ENCODE measurements at places on chromosomes 5 and 9.

DNA sequence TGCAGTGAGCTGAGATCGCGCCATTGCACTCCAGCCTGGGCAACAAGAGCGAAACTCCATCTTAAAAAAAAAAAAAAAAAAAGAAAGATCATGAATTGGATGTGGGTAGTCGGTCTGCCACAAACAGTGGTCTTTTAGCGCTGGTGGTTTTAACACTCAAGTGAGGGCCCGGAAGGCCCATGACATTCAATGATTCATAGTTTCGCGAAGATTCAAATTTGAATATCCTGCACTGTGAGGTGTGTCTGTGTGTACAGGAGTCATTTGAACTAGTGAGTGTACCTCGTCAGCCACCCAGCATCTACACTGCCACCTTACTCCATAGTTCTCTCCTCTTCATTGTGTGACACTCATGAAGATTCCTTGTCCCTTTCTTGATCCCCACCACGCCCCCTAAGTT lies 41.3 kb downstream of the CFAP77 start:
- DNase-seq = no peak

DNA sequence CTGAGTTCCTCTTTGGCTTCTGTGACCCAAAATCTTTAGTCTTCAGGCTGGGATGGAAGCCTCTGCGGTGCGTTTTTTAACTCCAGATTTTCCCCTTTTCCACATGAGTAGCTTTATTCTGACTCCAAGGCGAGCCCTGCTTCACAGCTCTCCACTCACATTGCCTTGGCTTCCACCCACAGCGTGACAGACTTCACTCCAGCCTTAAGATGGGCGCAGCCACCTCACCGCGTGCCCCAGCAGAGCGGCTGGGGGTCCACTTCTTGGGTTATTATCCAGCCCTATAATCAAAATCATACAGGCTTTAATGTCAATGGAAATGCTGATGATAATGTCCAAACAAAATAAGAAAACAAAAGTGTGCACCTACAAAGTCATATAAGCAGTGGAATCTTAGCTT lies 1.2 kb downstream of the EXOC3 start:
- no peak for DNase-seq

DNA sequence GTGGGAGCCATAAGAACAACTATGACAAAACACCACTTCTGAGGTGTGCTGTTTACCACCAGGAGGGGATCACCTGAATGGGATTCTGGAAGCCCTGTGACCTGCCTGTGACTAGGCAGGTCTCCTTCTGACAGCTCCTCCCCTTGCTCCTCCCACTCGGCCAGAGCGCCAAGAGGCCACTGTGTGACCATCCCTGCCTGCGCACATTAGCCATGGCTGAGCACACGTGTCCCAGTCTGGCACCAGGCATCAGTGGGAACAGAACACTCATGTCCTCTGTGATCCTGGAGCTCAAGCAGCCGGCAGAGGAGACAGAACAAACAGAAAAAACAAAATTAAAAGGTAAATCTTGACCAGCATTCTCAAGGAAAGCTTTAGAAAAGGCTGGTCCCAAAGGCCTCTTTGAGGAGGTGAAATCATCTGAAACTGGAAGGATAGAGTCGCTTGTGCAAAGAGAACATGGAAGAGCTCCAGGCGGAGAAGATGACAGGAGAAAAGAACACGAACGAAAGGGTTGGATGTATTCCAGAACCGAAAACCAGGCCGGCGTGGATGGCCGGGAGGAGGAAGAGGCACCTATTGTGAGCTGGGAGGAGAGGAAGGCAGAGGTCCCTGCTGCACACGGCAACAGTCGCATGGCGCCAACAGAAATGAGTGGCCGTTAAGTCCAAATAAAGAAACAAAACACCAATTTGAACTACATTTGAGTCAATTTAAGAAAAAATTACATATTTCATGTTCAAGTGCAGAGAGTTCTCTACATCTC lies 5.1 kb downstream of the MED10 start:
- no peak for DNase-seq

GRCh38 chr9:137150617-137151457 lies 11.9 kb downstream of the GRIN1 start:
- peak; percentile 48 for DNase-seq

DNA sequence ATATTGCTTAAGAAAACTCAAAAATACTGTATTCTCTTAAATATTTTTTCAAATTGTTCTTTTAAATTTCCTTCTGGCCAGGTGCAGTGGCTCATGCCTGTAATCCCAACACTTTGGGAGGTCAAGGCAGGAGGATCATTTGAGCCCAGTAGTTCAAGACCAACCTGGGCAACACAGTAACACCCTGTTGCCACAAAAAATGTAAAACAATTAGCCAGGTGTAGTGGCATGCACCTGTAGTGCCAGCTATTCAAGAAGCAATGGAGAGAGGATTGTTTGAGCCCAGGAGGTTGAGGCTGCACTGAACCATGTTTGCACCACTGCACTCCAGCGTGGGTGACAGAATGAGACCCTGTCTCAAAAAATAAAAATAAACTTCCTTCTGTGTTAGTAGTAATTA lies 94.3 kb downstream of the STRBP start:
- DNase-seq = no peak

DNA sequence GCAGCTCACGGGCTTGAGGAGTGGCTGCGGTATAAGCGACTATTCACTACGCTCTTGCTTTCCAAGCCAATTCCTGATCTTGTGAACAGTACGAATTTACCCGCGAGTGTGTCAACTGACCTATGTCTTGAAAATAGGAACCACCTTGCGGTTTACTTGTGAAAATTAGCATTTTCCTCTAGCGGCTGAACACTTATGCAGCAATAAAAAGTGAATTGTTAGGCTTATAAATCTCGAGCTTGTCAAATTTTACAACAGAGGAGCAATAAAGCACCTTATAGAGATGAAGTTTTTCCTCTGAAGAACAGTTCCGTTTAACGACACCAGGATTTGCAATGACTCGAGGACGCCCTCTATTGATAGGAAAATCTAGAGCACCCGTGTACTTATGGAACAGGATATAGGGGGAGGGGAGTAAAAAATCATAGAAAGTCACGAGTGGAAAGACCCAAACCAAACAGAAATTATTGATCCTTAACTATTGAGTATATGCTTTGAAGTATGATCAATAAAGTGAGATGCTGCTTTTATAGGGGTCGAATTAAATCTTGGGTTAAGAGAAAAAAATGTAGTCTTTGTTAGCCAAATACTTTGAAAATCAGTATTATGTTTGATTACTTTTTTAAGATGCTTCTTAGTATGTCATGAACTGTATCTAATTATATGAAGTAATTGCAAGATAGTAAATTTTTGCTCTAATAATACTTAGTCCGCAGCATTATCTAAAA lies 1.9 kb upstream of the RGMB start:
- peak; percentile 89 for DNase-seq

- no peak for DNase-seq
These were observed 38.9 kb upstream of the SLC25A51 start for GRCh38 chr9:37942621-37943344.

GRCh38 chr5:73861313-73861988 lies 235.5 kb downstream of the ARHGEF28 start:
- DNase-seq = no peak

- DNase-seq = no peak
These were observed 450.4 kb upstream of the CTNND2 start for GRCh38 chr5:12354686-12355085.

GRCh38 chr5:89988129-89988810 lies 421.3 kb downstream of the CETN3 start:
- no peak for DNase-seq

GRCh38 chr9:101458963-101459631 lies 23.5 kb upstream of the ALDOB start:
- peak; percentile 95 for DNase-seq

GRCh38 chr5:73387601-73388305 lies 60.8 kb downstream of the FOXD1 start:
- DNase-seq = peak; percentile 27

- DNase-seq = no peak
These were observed 125.8 kb downstream of the MED10 start for GRCh38 chr5:6252581-6252980.

DNA sequence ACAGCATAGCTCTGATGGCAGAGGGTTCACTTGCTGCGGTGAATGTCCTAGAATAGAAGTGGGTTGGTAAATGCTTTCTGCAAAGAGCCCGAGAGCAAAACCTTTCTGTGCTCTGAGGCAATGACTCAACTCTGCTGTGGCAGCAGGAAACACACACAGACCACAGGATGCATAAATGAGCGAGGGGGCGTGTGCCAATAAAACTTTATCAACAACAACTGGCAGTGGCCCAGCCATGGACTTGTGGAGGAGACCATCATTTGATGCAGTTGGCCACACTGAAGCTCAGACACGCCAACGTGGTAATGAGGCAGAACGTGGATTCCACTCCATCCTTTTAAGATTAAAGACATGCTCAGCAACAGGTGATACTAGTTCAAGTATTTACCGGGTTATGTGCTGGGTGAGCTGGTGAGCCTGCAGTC lies 6.8 kb downstream of the MRPL36 start:
- peak; percentile 92 for DNase-seq

- no peak for DNase-seq
These were observed 221.1 kb downstream of the MAN2A1 start for GRCh38 chr5:109910874-109911273.

DNA sequence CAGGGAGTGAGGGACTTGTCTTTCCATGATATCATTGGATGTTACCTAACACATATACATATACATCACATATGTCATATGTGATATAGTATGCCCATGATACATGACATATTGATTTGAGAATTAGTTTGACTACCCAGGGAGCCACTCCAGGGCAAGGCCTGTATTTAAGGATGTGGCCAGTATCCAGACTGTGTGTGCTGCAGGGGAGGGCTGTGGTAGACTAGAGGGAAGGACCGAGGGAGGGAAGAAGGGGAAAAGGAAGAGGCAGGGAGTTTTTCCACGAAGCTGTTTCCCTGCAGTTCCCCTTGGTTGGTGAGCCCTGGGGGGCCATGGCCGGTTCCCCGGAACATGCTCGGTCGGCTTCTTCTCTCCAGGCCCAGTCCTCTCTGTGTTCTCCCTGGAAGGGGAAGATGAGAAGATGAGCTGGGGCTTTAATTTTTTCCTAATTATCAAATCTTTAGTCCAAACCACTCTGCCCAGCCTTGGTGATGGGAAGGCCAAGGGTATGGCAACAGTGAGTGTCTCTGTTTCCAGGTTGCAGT lies 48.7 kb downstream of the NSUN2 start:
- no peak for DNase-seq

- DNase-seq = no peak
These were observed 247.4 kb downstream of the NR3C1 start for GRCh38 chr5:143156086-143156485.

DNA sequence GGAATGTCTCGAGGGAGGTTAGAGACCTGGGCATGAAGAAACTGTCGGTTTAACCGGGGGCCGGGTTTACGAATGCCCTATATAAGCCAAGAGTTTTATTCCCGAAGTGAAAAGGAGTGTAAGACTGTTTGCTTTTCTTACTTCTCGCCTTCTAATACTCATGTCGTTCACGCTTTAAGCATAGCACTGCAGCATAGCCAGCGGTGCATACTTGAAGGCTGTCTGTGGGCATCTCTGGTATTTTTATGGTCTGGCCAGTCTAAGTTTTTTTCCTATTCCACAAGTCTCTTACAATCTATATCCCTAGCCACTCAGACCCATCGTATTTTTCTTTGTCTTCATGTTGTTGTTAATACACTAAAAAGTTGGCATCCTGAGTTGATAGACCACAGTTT lies 1.2 kb downstream of the UHRF2 start:
- no peak for DNase-seq

- DNase-seq = peak; percentile 14
These were observed 31.7 kb downstream of the ZDHHC21 start for GRCh38 chr9:14661421-14662059.

DNA sequence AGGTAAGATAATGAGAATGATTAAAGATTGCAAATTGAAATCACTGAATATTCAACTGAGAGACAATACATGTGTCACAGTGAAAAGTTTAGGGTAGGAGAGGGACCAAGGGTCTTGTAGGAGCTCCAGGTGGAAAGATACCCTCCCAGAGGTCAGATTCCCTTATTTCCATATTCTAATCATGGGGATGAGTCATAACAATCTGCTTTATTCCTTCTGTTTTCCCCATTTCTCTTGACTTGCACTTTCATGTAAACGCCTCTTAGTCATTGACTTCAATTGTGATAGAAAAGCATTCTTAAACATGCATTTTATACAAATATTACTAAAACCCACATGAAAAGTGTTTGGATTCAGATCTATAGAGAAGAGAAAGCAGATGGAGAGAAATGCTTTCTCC lies 81.3 kb upstream of the CTSL start:
- no peak for DNase-seq

GRCh38 chr5:78499485-78499884 lies 139.1 kb downstream of the SCAMP1 start:
- DNase-seq = no peak

DNA sequence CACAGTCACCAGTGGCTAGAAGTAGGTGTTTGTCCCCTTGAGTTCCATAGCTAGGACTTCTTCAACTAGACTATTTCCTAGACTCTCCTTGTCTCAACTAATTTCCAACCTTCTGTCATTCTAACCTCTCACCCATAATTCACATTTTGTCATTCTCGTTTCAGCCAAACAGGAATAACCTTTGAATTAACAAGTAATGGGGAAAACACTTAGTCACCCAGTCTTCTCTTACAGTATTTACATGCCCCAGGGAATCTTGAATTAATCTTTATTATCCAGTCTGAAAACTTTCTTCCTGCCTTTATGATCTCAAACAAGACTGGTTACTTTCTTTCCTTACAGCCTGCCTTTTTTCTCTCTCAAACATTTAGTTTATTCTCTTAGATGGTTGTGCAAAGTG lies 63.3 kb upstream of the RUSC2 start:
- no peak for DNase-seq

DNA sequence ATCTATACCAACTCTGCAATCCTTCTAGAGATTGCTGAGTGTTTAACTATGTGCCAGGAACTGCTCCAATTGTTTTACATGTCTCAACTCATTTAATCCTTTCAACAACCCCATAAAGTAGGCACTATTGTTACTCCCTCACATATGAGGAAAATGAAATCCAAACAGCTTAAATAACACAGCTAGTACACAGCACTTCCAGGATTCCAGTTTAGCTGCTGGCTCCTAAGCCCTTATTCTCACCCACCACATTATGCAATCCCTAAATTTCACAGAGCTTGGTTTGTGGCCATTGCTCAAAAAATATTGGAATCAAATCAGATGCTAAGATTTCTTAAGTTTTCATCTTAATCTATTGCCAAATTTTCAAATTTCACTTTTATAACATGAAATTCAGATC lies 84.9 kb downstream of the PRELID2 start:
- no peak for DNase-seq

DNA sequence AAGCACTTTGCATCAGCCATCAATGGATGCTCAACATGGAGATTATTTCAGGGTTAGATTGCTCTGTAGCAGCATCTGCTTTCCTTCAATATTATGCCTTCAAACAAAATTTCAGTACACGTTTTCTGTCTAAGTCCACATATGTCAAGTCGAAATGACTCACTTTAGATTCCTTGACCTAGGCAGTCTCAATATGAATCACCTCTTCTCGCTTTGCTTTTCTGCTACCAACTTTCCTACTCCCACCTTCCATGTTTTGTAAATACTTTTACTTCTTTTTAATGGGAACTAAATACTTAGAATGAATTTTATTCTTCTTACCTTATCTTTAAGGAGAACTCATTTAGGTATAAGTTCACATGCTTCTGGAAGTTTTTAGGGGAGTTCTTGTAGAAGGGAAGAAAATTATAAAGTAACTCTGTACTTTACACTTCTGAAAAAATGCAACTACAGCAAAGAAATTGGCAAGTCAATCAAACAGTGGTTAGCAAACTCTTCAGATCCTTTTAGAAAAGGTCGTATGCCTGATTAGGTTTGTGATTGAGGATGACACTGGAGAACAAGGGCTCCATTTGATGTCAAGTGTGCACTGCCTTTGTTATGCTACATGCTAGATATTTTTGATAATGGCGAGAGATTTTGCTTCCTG lies 478.5 kb upstream of the SMARCA2 start:
- no peak for DNase-seq

GRCh38 chr5:10719965-10720364 lies 41.1 kb downstream of the DAP start:
- no peak for DNase-seq
